ENCODE measurements at places on chromosomes 11 and 22. TPM values are rescaled to one million over a fixed set of nuclear protein-coding genes. Genes with fewer than 3 reads are reported as not detected.

The CSNK2A3 gene
- 0.98 TPM for polyA plus RNA-seq

The PGA5 gene
- 0.04 TPM for polyA plus RNA-seq

The RHOD gene
- 86.2 TPM for polyA plus RNA-seq

The PNPLA5 gene
- not detected for polyA plus RNA-seq

The DCDC1 gene
- polyA plus RNA-seq = not detected

The CARD16 gene
- 19.4 TPM for polyA plus RNA-seq

The SLC17A6 gene
- polyA plus RNA-seq = not detected

The RFPL3 gene
- polyA plus RNA-seq = not detected

The TPBGL gene
- not detected for polyA plus RNA-seq

The SHISAL1 gene
- 0.65 TPM for polyA plus RNA-seq

The RDX gene
- 56.7 TPM for polyA plus RNA-seq

The GRAP2 gene
- 0.57 TPM for polyA plus RNA-seq

GRCh38 chr11:131481303-131481702 is 110.9 kb downstream of the NTM start:
- DNase-seq = no peak

DNA sequence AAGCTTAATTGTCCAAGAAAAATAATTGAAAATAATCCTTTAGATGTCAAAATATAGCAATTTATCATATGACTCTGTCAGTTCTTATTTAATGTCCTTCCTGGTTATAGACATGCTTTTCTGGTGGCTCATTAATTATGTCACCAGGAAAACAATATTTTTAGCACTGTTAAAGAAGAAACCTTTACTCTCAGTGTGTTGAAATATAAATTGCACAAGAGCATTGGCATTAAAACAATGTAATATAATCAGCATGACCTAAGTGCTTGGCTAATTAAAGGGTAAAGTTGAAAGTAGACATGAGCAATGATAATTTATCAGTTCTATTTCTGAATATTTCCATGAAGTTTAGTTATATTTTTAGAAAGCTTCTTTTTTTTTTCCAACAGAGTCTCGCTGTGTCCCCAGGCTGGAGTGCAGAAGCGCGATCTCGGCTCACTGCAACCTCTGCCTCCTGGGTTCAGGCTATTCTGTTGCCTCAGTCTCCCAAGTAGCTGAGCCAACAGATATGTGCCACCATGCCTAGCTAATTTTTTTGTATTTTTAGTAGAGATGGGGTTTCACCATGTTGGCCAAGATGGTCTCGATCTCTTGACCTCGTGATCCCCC is 232.3 kb downstream of the JRKL start:
- peak; percentile 62 for DNase-seq

DNA sequence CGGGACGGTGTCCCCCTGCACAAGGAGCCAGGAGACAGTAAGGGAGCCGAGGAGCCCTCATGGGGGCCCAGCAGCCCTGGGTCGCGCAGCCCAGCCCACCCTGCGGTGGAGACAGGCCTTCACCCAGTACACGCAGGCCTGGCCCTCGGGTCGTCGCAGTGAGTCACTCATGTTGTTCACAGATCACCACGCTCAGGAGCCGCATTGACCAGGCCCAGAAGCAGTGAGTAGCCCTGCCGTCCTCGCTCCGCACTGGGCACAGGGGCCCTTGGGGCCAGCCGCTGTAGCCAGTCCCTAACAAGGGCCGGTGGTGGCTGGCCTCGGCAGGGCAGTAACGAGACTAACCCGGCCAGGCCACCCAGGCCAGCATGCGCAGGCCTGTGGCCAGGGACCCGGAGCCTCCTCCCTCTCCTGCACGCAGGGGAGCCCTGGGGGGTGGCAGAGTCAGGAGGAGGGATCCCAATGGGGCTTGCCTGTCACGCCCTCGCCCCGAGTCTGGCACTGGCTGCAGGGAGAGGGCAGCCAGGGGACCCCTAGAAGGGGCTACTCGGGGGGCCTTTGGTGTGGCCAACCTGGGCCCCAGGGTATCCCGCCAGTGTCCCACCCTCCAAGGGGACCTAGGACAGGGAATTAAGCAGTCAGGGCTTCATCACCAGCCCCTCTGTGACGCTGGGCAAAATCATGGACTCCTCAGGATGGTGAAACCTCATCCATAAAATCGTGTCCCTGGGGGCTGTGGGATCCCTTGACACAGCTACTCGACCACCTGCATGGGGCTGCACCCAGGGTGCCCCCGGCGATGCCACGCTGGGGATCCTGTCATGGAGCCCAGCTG is 10.1 kb upstream of the MRPL23 start:
- DNase-seq = peak; percentile 19

GRCh38 chr11:18171377-18172000 is 1.1 kb upstream of the MRGPRX4 start:
- DNase-seq = no peak

DNA sequence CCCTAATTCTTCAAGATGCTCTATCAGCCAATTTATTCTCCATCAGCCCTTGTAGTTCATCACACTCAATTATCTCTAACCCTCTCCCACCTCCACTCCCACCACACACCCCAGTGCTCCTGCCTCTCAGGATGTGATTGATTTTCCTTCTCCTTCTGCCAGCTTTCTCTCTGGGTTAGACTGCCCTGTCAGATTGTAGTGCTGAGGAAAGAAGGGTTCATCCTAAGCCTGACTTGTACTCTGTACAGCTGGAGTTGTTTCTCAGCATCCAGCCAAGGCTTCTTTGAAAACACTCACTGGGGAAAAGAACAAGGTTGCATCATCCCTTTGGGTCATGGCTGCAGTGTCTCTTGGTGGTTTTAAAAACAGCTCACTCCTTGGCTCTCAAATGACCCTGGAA is 61.2 kb downstream of the CECR2 start:
- DNase-seq = no peak

DNA sequence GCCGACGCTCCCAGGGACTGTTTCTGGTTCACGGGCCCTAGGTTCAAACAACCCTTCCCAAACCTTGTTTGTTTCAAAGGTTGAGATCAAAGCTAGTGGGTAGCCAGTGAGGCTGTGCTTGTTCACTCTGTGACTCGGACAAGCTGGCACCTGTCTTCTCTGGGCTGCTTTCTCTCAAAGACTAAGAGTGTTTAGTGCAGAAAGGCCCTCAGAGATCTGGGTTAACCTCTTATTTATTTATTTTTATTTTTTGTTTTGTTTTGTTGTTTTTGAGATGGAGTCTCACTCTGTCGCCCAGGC is 13.0 kb upstream of the MALAT1 start:
- no peak for DNase-seq

DNA sequence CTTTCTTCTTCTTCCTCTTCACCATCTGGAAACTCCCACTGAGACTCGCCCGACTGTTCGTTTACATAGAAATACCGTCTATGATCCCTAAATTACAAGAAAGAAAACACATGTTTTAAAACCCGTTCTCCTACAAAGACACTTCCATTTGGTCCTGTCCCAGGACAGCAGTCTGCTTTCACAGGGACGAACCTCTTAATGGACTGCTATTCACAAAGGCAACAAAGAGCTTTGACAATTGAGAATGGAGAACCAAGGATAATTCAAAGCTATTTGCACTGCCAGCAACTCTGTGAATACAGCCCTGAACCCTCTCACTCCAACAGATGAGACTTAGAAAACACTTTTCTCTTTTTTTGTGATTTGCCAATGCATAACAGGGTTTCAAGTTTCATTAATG is 16.3 kb upstream of the AGBL2 start:
- DNase-seq = no peak

DNA sequence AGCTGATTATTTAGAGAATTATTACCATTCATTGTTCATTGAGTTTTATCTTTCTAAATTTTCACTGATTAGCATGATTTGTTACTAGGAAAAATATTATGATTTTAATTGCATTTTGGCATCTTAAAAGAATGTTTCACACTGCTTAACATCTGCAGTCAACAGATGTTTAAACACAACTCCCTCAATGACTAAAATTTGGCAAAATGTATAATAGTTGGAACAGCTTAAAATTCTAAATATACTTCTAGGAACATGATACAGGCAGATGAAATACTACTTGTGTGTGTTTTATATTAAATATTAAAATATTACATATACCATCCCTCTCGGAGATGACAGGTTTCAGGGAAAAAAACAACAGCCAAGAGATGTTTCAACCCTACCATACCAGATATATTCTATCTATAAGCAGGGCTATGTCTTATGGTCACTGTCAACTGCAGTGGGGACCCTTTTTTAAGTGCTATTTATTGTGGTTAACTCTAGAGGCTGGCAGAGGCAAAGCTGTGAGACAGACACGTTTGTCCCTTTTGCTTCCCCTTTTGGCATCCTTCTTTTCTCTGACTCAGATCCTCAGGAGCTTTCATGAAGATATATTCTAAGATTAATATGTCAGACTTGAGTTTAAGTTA is 81.9 kb downstream of the BDNF start:
- DNase-seq = no peak

DNA sequence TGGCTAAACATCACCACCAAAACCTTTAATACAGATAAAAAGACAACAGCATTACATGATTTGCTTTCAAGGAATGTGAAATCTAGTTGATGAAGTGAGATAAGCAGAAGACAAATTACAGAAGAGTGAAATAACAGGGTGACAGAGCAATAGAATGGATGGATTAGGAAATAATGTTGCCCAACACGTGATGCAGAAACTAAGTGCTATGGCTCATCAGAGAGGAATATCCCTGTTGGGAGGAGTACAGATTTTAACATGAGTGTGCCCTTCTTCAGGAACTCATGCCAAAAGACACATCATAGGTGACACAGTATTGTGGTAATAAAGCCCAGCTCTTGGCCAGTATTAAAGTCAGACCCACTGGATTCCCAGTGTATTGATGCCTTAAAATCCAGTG is 176.6 kb upstream of the RAG2 start:
- no peak for DNase-seq

DNA sequence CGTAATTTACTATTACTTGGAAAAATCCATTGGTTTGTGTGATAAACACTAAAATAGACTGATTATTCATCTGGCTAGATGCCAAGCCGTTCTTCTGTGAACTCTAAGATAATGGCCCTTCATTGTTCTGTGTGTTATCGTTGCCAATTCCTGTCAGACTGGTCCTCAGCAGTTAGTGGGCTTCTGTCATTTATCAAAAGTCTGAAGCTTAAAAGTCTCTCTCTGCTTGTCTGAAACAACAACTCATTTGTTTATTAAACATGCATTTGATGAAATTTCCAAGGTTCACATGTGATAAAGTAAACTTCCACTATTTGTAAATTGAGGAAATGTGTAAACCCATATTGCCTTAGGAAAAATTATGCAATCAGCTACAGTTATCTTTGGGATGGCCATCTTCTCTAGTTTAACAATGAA is 21.1 kb upstream of the RDX start:
- no peak for DNase-seq

GRCh38 chr11:65003282-65003681 is 6.5 kb upstream of the BATF2 start:
- DNase-seq = no peak

DNA sequence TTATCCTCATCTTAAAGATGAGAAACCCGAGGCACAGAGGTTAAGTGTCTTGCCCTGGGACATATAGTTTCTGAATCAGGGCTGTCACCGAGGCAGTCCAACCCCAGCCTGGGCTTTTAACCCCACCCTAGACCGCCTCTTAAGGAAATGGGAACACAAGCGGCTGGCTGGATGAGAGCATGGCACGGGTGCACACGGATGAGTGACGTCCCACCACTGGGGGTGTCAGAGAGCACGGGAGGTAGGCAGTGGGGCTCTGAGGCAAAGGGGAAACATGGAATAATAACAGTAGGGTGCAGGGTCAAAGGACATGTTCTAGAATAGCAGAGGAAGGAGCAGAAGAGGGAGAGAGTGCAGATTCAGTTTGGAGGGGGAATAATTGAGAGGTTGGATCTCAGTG is 22.3 kb downstream of the PPFIBP2 start:
- DNase-seq = no peak

DNA sequence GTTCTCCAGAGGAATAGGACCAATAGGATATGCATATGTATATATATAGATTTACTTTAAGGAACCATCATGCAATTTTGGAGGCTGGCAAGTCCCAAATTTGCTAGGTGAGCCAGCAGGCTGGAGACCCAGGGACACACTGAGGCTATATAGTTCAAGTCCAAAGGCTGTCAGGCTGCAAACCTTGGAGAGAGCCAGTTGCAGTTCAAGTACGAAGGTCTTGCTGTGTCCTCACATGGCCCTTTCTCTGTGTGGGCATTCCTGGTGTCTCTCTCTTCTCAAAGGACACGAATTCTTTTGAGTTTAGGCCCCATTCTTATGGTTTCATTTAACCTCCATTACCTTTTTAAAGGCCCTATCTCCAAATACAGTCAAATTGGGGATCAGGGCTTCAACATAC is 134.4 kb upstream of the SORL1-AS1 start:
- no peak for DNase-seq

GRCh38 chr11:1231396-1232020 is 8.6 kb downstream of the MUC5B start:
- DNase-seq = peak; percentile 58
